ENCODE measurements at places on chromosomes 2 and 18.
A peak's percentile ranks its signal among the peaks of the same experiment; 100 is the strongest.

GRCh38 chr18:56118422-56118821, 520.0 kb downstream of the TXNL1 start:
- no peak for DNase-seq

DNA sequence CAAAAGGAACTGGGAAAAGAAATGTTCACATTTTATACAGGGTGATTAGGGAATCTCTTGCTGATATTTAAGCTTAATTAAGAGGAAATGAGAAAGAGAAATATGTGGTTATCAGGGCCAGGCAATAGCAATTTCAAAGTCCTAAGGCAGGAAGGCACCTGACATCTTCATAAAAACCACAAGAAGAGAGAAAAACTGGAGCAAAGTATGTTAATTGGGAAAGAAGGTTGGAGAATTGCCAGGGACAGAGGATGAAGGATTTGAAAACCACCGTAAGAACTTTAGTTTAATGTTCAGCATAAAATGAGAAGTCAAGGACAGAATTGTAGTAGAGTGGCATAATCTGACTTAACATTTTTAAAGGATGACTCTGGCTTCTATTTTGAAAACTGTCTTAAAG, 691.8 kb upstream of the NRXN1 start:
- no peak for DNase-seq

- no peak for DNase-seq
Measured at GRCh38 chr2:207051385-207051965, 112.2 kb downstream of the CPO start.

- DNase-seq: no peak
Measured at GRCh38 chr2:67394734-67395133, 2.4 kb upstream of the ETAA1 start.

DNA sequence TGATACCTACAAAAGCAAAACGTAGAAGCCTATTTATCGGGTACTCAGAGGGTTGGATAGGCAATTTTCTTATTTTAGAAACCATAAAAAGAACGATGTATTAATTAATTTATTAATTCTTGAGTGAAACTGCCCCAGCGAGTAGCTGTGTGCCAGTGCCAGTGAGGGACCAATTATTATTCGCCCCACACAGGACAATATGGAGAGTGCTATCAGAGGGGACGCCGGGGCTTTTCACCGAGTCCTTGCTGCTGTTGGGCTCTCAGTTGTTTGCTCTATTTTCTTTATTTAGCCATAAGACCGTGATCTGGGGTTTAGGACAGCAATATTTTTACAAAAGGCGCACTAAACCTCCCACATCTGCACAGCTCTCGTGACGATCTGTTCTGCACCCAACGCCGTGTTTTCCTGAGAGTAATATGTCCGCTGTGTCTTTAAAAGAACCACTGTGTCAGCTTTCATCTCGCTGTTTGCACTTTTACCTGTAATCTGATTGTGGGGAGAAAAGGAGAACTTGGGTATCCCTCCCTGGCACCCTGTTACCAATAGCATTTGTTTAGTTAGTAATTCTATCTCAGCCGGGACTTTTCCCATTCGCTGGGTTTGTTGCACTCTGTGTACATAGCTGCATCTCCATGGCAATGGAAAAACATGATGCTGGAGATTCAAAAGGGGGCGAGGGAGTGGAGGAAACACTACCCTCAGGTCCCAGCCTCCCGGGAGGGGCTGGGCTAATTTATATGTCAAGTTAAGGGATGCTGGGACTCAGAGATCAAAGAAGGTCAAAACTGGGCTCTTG, 30.1 kb upstream of the ZNF516 start:
- DNase-seq: no peak

DNA sequence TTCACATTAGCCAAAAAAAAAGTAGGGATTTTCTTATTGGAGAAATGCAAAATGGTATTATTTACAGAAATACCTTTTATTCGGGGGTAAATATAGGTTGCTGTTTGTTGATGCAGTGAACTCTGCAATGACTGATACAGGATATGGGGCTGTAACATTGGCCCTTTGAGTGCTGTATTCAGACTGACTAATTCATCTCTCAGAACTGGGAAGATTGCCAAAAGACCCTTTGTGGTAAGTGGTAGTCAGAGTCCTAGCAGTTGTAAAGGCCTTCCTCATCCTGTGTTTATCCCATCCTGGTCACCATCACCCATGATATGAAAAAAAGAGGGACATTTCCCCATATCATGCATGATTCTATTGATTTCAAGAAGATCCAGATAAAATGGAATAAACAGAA, 14.0 kb upstream of the DCC start:
- no peak for DNase-seq

DNA sequence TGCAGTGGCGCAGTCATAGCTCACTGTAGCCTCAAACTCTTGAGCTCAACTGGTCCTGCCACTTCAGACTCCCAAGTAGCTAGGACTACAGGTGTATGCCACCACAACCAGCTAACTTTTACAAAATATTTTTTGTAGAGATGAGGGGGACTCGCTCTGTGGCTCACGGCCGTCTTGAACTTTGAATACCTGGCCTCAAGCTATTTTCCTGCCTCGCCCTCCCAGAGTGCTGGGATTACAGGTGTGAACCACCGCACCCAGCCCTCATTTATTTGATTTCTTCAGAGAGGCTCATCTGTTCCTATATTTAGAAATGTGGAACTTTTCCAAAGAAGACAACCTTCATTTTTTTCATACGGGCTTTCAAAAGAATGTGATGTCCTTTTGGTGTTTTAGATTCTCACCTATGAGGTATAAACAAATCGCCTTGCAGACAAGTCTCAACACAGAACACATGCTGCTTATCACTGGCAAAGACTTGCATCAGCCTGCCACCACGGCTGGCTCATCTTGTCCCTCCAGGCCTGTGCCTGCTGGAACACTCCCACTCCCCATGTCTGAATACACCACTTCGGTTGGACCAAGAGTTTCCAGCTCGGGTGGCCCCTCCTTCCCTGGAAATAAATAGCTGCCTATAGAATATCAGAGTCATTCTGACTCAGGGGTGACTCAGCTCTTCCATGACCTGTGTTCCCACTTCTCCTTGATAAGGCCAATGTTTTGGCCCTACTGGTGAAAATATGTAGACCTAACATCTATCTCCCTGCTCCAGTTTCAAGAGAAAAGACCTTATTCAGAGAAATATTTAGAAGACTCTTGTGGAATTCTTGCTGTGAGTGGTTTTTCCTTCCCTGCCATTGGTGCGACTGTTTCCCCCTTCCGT, 202.6 kb downstream of the TGIF1 start:
- DNase-seq: peak; percentile 98

- no peak for DNase-seq
Measured at GRCh38 chr18:80050797-80051196, 16.6 kb downstream of the RBFA start.

GRCh38 chr2:58073751-58074150, 27.1 kb downstream of the VRK2 start:
- no peak for DNase-seq

DNA sequence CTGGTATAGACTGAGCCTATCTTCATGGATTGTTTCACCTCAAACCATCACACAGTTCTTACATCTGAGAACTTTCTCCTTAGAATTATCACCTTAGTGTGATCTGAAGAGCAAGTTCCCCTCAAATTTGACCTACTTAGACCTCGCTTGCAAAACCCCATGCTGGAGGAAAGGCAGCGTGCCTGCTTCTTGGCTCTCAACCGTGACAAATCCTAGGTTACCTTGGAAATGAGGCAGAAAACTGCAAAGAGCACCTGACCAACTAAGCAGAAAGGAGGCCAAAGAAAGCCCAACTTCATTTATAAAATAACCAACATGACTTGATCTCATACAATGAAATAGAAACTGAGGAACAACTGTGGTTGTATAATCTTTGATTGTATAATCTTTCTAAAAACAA, 146.4 kb downstream of the RAB3GAP1 start:
- no peak for DNase-seq

DNA sequence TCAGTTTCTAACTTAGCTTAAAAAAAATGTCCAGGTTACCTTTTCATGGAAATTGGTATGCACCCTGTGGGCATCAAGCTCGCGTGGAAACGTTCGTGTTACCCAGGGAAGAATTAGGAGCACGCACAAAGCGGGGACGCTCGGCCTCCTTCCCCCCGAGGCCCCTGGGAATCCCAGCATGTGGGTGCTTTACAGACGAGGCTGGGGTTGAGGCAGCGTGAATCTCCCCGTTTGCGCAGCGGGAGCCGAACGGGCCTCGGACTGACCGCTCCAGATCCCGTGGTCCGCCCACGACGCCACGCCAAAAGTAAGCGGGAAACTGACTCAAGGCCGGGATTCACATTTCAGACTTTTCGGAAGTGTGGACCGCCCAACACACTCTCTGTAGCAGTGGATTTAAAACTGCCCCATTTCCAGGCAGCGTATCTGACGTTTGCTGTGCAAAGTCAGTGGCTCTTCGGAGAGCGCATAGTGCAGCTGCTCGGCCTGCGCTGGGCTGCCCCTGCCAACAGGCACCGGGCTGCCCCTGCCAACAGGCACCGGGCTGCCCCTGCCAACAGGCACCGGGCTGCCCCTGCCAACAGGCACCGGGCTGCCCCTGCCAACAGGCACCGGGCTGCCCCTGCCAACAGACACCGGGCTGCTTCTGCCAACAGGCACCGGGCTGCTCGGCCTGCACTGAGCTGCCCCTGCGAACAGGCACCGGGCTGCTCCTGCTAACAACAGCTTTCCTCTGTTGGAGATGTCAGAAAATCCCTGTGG, 49.7 kb downstream of the SH3YL1 start:
- no peak for DNase-seq

GRCh38 chr2:220583725-220584124, 956.3 kb downstream of the SLC4A3 start:
- no peak for DNase-seq

- DNase-seq: no peak
Measured at GRCh38 chr2:96186562-96186961, 22.1 kb downstream of the STARD7 start.

DNA sequence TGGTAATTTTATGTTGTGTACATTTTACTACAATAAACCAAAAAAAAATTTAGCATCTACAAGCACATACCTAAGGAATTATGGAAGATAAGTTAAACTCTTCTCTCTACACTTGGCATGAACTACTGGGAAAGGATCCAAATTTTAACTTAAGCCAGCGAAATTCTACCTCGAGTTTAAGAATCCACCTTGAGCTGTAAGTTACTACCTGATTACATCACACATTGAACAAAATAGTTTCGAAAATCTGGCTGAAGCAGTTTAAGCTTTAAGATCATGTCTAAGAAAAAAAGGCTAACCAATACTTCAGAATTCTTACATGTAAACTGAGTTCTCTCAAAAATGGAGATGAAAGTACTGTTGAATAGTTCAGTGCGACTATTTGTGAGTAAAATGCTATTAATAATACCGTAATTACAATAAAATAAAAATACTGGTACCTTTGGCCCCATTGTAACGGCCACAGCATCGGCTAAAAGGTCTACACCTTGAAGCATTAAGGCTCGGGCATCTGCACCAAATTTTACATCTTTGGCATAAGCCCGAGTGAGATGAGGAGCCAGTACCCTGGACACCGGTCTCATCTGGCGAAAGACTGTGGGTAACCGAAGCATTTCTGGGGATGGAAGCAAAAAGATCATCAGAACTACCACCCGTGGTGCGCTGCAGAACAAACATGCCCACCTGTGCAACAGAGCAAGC, 1.3 kb downstream of the HSPD1 start:
- no peak for DNase-seq
